ENCODE measurements at places on chromosomes 4 and X.

DNA sequence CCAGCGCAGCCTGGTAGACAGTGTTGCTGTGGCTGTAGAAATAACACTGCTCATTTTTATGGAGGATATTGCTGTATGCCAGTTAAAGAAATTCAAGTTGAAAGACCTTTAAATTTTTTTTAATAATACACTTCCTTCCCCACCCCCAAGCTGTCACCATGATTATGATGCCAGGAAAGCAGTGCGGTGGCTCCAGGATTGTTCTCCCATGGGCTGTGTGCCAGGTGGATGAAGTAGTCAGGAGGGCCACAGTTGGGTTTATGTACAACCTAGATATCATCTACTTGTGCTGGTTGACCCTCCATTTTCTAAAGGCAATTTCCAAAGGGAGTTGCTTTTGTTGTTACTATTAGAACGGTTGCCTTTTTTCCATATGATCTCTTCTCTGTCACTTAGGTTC is 136.6 kb downstream of the AFF1 start:
- no peak for DNase-seq

- DNase-seq = no peak
Measured at GRCh38 chrX:47776292-47777006, 60.3 kb upstream of the ZNF81 start.

GRCh38 chr4:76984788-76985211 is 35.2 kb downstream of the SEPTIN11 start:
- DNase-seq = no peak

GRCh38 chrX:2665387-2666304 is 25.4 kb upstream of the CD99 start:
- no peak for DNase-seq

DNA sequence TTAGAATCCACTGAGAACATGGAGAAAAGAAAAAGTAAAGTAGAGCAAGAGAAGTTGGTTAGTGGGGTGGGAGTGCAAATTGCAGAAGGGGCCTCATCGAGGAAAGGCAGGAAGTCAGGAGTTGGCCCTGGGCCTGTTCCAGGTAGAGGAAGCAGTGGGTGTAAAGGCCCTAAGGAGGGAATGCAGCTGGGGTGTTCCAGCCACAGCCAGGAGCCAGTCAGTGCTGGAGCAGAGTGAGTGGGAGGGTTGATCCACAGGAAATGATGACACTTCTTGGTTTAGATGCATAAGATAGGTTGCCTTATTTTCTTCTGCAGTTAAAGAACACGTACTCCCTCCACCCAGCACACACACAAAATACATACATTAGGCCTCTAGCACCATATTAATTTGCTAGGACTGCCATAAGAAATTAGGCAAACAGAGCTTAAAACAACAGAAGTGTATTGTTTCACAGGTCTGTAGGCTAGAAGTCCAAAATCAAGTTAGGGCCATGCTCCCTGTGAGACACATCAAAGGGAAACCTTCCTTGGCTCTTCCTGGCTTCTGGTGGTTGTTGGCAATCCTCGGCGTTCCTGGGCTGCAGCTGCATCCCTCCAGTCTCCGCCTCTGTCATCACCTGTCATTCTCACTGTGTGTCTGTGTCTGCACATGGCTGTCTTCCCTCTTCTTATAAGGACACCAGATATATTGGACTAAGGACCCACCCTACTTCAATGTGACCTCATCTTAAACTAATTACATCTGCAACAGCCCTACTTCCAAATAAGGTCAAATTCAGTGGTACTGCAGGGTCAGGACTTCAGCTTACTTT is 205.9 kb downstream of the AASDH start:
- DNase-seq = no peak

DNA sequence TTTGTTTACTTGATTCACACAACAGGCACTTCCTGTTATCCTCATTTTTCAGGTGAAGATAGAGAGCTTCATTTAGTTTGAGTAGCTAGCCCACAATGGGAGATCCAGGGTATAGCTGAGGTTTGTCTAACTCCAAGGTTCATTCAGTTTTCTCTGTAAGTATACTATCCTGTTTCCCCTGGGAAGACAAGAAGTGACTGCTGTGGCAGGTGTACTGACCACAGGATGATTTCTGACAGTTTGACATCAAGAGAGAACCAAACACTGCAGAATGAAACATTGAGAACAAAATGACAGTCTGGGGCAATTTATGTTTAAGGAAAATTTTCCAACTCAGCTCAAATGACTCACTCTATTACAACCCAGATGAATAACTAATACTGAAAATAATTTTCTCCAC is 958.0 kb downstream of the STPG2 start:
- DNase-seq = no peak

- peak; percentile 5 for DNase-seq
Measured at GRCh38 chr4:99117876-99118693, 26.0 kb downstream of the ADH4 start.

GRCh38 chrX:67718926-67719325 is 175.1 kb downstream of the AR start:
- no peak for DNase-seq

DNA sequence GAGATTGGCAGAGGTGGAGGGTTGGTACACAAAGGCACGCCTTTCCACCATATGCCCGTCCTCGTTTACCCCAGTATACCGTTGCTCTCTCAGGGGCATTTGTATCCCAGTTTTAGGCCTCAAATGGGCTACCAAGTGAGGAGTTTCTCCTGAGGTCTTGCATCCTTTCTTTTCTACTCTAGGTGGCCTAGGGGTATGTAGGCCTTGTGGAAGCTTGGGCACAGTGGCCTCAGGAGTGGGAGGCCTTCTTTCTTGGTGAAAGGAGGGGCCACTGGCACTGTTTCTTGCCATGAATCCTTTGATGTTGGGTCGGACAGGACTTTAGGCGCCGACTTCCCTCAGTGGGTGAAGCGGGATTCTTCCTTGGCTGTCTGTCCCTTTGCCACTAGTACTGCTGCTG is 15.3 kb upstream of the MAGIX start:
- no peak for DNase-seq

Data from CD4-positive, alpha-beta T cell treated with Interleukin-12 subunit alpha and Interleukin-12 subunit beta, for 1 hour (primary cell).